ENCODE measurements at places on chromosomes 11 and 22.
A peak's percentile ranks its signal among the peaks of the same experiment; 100 is the strongest.

DNA sequence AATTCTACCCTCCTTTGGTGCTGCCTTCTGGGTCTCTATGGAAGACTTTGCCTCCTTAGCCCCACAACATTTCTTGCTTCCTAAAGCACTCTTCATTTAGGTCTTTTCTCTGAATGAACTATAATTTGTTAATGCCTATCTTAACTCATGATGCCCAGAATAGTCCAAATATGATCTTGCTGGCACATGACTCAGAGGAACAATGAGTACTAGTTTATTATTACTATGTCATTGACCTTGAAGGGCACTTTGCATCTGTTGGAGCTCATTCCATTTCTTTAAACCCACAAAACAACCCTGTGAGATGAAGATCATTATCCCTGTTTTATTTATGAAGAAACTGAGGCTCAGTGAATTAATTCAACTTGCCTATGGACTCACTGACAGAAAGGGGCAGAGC, 320.2 kb upstream of the PLET1 start:
- no peak for DNase-seq

DNA sequence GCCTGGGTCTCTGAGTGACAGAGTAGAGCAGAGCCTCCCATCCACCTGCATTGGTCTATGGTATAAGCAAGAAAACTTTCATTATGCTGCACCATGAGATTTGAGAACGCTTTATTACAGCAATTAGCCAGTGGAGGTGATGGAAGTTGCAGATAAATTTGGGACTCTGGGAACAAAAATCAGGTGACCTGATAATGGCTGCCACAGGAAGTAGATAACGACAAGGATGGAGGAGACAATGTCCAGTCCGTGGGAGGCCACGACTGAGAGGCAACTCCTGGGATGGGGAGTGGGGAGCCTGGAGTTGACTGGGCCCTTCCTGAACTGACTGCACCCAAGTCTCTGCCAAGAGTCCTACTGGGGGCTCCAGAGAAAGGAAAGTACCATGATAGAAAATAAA, 4.7 kb downstream of the MRGPRD start:
- no peak for DNase-seq

DNA sequence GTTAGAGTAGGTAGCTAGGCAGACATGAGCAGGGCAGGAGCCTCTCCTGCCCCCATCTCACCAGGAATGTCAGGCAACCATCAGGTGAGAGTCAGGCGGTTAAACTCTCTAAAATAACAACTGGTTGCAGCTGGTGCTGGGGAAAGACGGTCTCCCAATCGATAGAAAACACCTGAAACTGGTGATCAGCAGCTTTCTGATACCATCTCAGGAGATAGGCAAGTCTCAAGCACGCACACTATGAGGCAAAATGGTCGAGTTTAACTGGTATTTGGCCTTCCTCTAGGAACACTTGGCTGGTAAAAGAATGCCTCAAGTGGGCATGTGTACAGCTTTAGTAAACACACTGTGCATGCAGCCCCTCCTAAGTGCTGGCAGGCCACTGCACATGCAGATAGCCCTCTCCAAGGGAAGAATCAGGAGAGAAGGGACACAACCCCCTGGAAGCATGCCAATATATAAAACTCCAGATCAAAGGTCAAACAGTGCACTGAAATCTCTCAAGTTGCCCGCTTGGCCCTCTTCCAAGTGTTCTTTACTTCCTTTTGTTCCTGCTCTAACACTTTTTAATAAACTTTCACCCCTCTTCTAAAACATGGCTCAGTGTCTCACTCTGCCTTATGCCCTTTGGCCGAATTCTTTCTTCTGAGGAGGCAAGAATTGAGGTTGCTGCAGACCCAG, 88.7 kb downstream of the USP35 start:
- no peak for DNase-seq

DNA sequence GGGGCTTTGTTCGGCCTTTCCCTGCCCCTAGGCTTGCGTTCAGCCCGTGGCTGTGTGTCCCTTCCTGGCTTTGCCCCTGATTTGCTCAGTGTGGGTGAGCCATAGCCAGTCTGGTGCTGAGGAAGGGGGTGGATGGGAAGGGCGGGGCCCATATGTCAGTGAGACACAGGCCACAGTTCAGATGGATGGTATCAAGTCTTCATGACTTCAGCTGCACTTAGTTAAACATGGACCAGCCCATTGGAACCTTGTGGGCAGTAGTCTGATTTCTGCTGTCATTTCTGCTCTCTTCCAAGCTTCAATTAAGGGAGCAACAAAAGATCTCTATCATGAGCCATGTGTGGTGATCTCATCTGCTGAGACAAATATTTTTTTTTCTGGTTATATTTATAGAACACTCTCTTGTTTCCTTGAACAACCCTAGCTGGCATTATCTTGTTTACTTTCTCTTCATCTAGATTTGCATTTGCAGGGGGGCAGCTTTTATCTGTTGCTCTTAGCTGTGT, 21.6 kb upstream of the PEX26 start:
- peak; percentile 79 for DNase-seq

DNA sequence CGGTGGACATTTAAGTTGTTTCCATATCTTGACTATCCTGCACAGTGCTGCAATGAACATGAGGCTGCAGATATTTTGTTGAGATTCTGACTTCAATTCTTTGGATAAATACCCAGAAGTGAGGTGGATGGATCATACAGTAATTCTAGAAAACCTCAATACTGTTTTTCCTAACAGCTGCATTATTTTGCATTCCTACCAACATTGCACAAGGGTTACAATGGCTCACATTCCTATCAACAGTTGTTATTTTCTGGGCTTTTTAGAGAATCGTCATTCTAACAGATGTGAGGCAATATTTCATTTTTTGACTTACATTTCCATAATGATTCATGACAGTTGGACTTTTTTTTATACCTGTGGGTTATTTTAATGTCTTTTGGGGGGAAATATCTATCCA, 716.9 kb upstream of the ANO3 start:
- DNase-seq, result no peak

- DNase-seq, result peak; percentile 74
These were observed 27.3 kb downstream of the CTR9 start for GRCh38 chr11:10778217-10778970.

Data from fibroblast of skin of right biceps (primary cell).